ENCODE measurements at places on chromosomes 2 and 18.

DNA sequence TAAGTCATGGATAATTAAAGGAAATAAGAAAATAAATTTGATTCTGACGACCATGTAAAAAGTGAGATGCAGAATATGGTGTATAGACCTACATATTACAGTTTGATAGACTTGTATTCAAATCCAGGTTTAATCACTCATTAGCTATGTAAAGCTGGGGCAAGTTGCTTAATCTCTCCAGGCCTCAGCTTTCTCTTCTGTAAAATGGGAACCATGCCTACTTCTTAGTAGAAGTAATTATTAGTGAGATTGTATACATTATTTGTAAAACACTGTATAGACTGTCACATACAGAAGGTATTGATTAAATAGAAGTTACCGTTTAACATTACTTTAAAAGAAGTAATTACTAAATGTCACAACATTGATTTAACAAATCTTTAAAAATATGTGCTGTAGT, 392.2 kb downstream of the STK39 start:
- DNase-seq = no peak

- DNase-seq = no peak
Measured at GRCh38 chr2:220904015-220904414, 668.1 kb downstream of the EPHA4 start.

DNA sequence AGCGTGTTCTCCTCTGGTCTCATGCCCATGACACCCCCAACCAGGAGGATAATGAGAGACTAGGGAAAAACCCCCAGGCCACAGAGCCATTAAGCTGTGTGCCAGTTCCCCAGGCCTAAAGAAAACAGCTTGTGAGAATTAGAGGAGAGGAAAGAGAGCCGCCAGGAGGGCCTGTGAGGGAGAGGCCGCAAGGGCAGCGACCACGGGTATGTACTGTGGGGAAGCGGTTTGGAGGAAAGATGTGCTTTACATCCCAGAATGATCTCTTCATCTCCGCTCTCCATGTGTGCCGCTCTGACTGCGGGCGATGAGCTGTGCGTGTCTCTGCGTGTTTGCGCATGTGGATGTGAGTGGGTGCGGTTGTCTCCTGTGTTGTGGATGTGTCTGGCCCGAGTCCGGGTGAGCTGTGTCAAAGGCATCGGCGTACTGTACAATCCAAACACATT, 82.9 kb downstream of the DYSF start:
- DNase-seq = no peak

DNA sequence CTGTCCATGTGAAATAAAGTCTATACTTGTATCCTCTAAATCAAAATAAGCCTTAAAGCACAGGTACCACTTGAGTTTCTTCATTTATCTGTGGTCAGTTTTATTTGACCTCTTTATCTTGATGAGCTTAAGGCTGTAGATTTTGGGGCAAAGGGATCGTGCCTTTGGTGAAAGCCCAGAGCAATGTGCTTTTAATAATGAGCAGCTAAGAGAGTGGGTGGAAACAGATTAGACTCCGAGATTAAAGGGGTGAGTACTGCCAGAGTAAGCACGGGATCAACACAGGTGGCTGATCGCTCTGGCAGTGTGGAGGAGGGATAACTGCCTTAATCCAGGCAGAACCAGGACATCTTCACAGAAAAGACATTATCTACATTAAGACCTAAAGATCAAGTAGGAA, 280.4 kb downstream of the TDRD15 start:
- no peak for DNase-seq

DNA sequence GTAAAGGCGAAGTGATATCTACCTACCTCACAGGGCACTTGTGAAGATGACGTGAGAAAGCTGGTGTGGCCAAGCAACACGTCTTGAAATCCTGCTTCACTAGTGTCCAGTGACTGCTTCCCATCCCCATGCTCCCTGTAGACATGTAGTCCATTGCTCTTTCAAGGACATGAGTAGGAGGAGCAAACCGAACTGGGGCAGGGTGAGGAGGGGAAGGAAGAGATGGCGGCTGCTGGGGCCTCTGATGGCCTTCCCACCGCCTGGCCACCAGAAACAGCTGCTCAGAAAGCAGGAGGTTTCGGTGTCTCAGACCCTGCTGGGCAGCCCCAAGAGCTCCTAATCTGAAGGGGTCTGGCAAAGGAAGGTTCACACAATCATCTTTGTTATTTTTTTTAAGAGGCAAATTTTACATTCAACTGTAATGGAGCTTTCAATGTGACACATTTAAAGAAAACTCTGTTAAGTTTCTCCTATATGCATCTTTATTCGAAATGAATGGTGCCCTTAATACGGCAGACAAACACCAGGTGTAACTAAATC, 14.7 kb downstream of the CPLX4 start:
- no peak for DNase-seq

DNA sequence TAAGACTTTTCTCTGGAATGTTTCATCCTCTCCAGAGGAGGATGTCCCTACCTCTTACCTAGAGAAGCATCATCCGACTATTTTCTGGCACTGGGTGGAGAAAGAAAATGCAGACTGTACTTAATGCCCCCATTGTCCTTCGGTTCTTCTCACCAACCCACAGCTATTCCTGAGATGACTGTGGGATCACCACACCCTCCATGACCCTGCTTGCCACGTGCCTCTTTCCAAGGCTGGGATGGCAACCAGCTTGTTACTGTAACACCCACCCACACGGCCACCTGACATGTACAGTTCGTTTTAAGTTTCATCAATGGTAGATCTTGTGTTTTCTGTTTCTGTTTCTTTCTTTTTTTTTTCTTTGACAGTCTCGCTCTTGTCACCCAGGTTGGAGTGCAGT, 365.2 kb downstream of the FBXO15 start:
- DNase-seq = no peak

DNA sequence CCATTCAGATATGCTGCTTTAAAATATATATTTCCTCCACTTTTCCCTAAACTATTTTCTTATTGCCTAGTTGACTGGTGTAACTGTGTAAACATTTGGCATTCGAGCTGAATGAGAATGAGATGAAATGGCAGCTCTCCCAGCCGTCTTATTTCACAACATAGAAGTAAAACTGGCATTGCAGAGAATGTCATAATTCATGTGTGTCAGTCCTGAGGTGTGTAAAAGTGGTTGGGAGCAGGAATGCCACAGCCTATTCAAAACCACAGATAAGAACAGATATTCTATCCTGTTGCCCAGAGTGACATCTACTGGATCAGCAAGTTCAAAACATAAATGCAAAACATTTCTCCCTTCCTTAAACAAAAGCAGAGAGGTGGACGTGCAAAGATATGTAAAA, 565.5 kb upstream of the CHAC2 start:
- no peak for DNase-seq

- no peak for DNase-seq
Measured at GRCh38 chr2:200909958-200910357, 20.8 kb downstream of the NIF3L1 start.

GRCh38 chr2:158688721-158689120, 106.4 kb upstream of the DAPL1 start:
- no peak for DNase-seq

GRCh38 chr2:53403792-53404413, 363.7 kb upstream of the CHAC2 start:
- DNase-seq = no peak

- DNase-seq = no peak
Measured at GRCh38 chr18:44041961-44042360, 638.7 kb upstream of the SETBP1 start.

DNA sequence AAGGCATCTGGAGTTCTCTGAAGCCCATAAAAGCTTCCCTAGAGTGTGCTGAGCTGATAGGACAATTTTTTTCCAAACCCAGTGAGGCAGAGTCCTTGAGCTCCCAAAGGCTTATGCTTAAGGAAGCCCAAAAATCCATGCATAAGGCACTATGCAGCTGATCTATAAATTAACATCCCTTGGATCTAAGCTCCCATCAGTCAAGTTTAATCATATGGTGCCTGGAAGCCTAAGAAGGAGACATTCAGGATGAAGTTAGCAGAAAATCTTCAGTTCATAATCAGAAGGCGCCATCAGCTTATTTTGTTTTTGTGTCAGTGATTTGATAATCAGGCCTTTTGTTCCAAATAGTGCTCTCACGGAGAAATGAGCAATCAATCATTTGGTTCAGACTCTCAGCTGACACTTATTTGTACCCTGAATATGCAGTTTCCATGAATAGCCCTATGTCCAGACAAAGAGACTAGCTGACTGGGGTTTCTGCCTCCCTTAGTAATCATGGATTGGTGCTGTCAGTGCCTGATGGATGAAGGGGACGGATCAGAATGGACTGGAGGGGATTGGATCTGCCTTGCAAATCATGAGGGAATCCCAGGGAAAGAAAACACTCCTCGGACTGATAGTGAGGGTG, 464.8 kb upstream of the RGPD4 start:
- DNase-seq = no peak

DNA sequence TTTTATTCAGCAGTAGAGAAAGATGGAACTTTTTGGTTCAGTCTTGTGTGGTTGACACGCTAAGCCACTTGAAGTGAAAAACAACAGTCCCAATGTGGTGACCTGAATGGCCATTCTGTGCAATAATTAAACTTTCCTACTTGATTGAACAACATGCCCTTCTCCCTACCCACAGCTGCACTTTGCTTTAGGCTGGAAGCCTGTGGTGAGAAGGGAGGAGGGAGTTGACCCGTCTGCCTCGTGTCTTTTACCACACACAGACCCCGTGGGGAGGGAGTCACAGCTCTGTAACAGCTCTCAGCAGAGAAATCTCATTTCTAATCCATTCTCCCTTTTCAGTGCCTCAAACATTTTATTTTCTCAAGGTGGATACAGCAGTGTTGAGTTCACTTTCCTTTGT, 138.2 kb upstream of the PKDCC start:
- DNase-seq = no peak

DNA sequence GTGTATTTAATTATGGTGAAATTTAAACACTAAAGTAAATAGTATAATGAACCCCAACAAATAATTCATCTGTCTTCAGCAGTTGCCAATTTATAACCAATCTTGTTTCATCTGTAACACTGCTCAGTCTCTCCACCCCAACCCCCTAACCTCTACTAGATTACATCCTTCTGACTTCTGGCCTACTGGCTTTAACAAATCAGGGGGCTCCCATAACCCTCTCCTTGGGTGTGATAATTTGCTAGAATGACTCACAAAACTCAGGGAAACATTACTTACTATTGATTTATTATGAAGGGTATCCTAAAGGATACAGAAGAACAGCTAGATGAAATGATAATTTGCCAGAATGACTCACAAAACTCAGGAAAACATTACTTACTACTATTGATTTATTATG, 50.7 kb downstream of the PIK3C3 start:
- no peak for DNase-seq

DNA sequence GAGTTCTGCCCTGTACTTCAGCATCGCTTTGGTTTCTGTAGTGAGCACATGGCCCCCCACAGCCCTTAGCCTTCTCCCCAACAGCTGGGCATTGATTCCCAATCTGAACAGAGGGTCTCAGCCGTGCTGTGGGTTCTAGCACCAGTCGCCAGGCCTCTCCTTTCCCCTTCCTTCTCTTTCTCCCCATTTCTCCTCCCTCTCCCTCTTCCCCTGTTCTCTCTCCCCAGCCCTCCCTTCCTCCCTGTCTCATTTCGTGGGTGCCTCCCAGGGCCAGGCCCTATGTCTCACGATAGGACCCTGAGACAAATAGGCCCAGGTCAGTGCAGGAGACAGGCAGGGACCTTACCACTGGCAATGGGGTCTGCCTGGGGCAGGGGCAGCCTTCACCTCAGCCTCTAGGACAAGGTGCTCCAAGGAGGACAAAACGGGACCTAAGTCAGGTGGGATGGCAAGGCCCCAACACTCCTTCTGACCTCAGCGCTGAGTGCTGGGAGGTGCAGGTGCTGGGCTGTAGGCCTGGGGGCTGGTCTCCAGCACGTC, 143.4 kb upstream of the GPC1 start:
- no peak for DNase-seq

GRCh38 chr2:197926673-197927072, 122.3 kb downstream of the PLCL1 start:
- no peak for DNase-seq

DNA sequence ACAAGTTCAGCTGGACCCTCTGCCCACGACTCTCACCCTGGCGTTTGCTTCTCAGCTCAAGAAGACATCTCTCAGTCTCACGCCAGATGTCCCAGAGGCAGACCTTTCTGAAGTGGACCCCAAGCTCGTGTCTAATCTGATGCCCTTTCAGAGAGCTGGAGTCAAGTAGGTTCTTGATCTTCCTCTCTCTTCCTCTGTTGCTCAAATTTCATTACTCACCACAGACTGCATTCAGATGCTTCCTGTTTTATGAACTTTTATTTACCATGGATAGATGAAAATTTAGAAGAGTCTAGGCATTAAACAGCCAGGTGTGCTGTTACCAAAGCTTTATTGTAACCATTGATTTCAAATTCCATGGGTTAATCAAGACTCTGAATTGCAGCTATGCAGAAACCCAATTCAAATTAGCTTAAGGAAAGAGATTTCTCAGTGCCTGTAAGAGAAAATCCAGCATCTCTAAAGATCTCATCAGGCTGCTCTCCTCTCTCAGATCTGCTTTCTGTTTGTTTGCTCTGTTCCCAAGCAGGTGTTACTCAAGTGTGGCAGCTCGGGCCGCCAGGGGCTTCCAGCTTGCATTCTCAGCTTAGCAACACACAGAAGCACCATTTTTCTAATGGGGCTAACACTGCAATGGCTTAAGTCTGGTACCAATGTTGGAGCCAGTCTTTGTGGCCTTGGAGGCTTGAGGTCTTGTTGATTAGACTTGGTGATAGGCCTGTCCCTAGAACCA, 16.5 kb downstream of the SMARCAL1 start:
- DNase-seq = no peak

- no peak for DNase-seq
Measured at GRCh38 chr2:42052702-42053481, 5.1 kb downstream of the PKDCC start.

All from AML-193 (cell line).